CD8-positive, alpha-beta T cell (primary cell): ENCODE measurements at places on chromosomes 12 and 14.

DNA sequence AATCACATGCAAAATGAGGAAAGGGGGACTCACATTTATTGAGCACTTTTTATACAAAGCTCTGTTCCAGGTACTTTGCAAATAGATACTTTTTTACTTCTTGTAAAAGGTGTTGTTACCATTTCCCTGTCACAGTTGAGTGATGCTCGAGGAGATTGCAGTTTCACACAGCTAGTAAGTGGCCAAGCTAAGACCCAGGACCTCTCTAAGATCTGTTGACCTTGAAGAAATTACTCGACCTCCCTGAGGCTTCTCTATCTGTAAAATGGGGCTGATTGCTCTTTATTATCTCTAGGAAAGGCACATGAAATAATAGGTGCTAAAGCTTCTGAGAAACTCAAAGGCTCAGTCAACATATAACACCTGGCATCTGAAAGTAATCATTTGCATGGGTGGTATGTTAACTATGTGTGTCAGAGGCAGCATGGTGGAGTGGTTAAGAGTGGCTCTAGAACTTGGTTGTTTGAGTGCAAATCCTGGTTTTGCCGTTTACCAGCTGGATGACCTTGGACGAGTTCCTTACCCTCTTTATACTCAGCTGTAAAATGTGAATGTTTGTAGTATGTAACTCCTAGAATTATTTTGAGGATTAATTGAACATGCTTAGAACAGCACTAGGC is 41.5 kb downstream of the IFT81 start:
- no peak for DNase-seq

- DNase-seq, result no peak
Observed at GRCh38 chr12:103181366-103182152, 224.1 kb downstream of the ASCL1 start.

- no peak for DNase-seq
Observed at GRCh38 chr12:110343736-110344555, 59.6 kb downstream of the ANAPC7 start.

- no peak for DNase-seq
Observed at GRCh38 chr14:91727121-91727520, 4.8 kb downstream of the CATSPERB start.

DNA sequence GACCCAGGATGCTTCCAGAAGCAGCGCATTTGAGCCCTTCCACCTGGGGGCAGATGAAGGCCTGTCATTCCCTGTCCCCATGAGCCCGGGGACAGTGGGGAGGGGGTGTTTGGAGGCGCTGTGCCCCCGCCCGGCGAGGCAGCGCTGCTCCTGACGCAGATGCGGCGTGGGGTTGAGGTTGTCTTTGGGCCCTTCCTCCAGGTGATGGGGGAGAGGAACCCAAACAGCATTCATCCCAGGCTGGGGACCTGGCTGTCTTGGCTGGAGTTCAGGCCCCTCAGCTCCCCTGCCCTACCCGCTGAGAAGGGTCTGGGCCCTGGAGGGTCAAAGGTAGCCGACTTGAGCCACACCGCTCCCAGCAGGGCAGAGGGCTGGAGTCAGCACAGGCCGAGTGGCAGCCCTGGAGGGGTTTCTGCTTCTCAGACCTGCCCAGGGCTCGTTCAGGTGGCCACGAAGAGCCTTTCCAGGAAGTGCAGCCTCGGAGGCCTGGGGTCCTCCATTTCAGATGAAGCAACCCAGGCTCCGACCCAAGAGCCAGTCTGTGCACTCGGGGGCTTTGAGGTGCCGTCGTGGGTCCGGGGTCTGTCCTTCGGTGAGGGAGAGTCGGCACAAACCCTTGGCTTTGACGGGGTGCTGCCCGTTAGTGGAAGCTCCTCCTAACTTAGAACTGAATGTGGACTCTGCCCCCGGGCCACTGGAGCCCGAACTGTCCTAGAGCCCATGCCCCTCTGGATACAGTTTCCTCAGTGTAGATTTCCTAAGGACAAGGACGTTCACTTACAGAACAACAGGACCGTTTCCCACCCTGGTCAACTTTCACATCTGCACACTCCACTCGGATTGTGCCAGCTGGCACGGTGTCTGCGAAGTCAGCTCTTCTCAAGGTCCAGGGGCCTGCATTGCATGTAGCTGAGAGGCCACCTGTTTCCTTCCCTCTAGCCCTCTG is 16.1 kb downstream of the ACADS start:
- no peak for DNase-seq

DNA sequence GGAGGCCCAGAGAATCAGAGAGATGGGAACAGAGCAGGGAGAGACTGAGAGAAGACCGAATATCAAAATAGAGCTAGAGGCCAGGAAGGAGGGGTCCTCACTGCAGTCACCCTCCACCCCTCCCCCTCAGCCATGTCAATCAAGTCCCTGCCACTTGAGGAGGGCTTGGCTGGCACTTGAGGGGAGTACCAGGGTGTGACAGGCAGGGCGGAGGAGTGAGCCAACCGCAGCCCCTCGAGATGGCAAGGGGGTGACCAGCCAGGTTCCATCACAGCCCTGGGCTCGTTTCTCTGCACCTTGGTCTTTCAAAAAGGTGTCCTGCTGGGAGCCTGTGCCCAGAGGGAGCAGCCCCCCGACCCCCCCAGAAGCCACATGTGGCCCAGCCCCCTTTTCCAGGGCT is 4.2 kb downstream of the AQP5 start:
- no peak for DNase-seq

GRCh38 chr12:65535946-65536345 is 257.5 kb downstream of the MSRB3 start:
- no peak for DNase-seq

- no peak for DNase-seq
Observed at GRCh38 chr12:93540466-93540865, 32.0 kb upstream of the SOCS2 start.

DNA sequence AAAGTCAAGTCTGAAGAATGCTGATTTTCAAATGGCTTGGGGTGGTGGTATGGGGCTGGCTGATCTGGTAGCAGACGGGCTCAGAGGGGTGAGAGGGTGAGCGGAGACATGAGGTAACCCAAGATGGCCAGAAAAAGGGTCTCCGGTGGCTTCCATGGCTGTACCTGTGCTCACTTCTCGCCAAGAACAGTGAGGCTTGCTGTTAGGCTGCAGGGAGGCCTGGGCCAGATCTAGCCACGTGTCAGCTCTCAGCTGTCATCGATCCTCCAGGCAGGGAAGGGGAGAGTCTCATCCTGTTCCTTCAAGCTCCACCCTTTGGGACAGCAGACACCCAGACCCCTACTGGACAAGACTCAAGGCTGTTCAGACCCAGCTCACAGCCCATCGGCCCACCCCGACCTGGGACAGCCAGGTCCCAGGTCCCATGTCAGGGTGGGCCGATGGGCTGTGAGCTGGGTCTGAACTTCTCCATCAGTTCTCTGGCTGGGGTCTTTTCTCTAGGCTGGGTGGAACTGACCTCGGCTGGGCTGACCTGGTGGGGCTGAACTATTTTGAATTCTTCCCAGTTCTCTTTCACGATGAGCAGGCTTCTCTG is 9.0 kb downstream of the LRTM2 start:
- DNase-seq, result no peak

- no peak for DNase-seq
Observed at GRCh38 chr12:52126605-52127578, 47.4 kb downstream of the SMIM41 start.

GRCh38 chr12:82848845-82849244 is 162.1 kb downstream of the TMTC2 start:
- DNase-seq, result no peak

- DNase-seq, result no peak
Observed at GRCh38 chr14:65045006-65045405, 57.3 kb downstream of the MAX start.

DNA sequence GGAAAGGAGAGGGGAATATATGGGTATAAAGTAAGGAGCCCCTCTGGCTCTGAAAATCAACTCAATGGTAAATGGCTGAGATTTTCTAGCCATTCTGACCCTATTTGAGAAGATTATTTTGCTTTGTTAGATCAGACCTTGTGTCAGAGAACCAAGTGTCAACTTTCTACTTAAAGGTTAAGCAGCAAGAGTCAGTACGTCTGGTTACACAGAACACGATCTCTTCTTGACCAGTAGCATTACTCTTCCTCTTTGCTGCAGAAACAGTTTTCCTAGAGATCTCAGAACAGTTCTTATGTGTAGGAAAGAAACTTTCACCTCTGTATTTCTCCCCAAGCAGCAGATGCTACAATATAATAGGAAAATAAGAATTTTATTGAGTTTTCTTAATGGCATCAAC is 47.4 kb upstream of the BTG1 start:
- DNase-seq, result no peak

DNA sequence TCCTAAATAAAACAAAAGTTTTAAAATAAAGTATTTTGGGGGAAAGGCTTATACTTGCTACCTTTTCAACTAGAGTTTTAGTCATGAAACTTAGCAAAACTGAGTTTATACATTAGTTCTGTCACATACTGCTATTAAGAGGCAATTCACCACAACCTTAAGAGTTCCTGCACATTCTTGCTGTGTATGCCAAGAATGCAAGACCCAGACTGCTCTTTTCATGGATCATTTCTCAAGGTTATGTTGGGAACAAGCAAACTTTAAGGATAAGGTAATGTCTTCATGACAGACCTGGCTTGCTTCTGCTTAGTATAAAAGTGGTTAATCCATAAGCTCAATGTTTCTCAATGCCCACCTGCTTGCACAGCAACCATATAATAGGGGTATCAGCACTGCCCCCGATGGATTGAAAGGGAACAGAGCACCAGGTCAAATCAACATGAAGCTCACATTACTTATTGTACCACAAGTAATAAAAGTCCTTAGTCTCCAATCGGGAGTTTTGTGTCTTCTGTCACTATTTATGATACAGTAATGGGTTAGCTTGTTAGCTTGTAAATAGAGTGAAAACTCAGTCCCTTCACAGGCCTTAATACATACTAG is 67.6 kb downstream of the KIF21A start:
- DNase-seq, result no peak
